ENCODE measurements at places on chromosomes 1 and 21.

DNA sequence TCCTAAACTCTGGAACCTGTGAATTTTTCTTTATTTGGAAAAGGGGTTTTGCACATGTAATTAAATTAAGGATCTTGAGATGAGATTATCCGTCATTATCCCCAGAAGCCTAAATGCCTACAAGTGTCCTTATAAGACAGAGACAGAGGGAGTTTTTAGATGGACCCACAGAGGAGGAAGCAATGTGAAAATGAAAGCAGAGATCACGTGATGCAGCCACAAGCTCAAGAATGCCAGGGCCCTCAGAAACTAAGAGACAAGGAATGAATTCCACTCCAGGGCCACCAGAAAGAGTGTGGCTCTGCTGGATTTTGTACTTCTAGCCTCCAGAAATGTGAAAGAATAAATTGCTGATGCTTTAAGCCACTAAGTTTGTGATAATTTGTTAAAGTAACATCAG is 183.6 kb upstream of the UBE2U start:
- no peak for DNase-seq

DNA sequence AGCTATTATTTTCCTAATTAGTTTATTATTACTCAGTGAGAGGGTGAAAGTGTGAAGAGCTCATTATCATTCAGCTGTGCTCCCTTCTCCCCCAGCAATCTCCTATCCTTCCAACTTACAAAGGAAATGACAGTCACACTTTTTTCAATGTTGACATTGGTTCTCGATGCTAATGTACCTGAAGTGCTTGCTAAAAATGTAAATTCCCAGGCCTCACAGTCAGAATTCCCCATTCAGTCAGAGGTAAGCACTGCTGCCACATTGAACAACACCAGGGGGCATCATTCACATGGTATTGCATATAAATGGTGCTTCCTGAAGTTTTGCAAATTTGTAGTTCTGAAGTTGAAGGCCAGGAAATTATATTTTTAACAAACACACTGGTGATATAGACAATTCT is 132.7 kb upstream of the FOXD3 start:
- no peak for DNase-seq

GRCh38 chr1:110130989-110131388 is 18.7 kb downstream of the UBL4B start:
- no peak for DNase-seq

- DNase-seq: no peak
These were observed 27.6 kb downstream of the ACBD3 start for GRCh38 chr1:226158983-226159382.

DNA sequence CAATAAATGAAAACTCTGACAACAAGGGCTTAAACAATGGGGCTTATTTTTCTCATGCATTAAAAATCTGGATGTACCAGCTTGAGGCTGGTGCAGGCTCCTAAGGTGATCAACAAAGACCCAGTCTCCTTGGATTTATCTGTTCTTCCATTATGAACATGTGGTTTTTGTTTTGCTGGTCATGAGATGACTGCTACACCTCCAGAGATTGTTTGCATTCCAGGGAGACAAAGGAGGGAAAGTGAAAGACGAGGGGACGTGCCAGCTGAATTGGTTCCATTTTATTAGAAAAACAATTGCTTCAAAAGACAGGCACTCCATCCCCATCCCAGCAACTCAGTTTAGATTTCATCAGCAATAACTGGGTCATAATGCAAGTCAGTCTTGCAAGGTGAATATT is 90.9 kb upstream of the KCNK1 start:
- DNase-seq: no peak

GRCh38 chr1:208211921-208212843 is 32.0 kb downstream of the PLXNA2 start:
- no peak for DNase-seq

All from femur (tissue), 1 donor.